ENCODE measurements at places on chromosomes 11 and 22. TPM values are rescaled to one million over a fixed set of nuclear protein-coding genes. Genes with fewer than 3 reads are reported as not detected.

The PTDSS2 gene
- 21.4 TPM for total RNA-seq

- DNase-seq, result no peak
Observed at GRCh38 chr11:122076512-122077120, 39.4 kb downstream of the BLID start.

- no peak for DNase-seq
Observed at GRCh38 chr22:45682064-45682463, 10.4 kb downstream of the ATXN10 start.

GRCh38 chr11:44326615-44327475 lies 16.9 kb upstream of the ALX4 start:
- no peak for DNase-seq

The EHD1 gene
- 107 TPM for total RNA-seq

DNA sequence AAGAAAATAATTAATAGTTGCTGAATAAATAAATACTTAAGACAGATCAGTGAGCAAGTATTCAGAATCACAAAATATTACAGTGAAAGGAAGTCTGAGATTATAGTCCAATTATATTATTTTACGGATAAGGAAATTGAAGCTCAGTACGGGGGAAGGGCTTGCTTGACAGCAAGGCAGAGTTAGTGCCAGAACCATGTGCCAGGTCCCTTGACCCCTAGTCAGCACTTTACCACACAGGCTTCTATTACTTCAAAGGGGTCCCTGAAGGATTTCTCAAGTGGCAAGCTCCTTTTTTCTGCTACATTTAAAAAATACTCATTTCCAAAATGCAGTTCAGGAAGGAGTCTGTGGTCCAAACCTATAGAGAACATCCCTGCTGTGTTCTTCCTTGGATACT lies 85.3 kb downstream of the CLPB start:
- DNase-seq, result no peak

The OR4D10 gene
- not detected for total RNA-seq

- DNase-seq, result peak; percentile 68
Observed at GRCh38 chr11:76835928-76836612, 24.6 kb upstream of the ACER3 start.

The OR4A16 gene
- total RNA-seq, result not detected

- DNase-seq, result no peak
Observed at GRCh38 chr11:2521733-2522630, 77.2 kb downstream of the KCNQ1 start.

DNA sequence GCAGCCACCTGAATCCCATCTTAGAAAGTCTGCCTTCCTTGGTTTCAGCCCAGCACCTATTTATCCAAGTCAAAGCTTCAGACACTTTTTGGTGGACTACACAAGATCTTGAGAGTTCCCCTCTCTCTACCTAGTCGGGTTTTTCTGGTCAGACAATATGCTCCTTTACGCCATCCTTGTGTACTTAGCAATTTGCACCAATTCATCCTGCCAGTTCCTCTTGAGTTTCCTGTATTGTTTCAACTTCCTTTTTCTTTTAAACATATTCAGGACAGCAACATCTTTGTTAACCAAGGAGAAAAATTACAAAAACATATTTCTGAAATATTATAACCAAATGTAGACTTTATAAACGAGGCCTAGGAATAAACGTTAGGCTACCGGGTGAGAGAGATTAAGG lies 368.2 kb upstream of the CADM1 start:
- no peak for DNase-seq

DNA sequence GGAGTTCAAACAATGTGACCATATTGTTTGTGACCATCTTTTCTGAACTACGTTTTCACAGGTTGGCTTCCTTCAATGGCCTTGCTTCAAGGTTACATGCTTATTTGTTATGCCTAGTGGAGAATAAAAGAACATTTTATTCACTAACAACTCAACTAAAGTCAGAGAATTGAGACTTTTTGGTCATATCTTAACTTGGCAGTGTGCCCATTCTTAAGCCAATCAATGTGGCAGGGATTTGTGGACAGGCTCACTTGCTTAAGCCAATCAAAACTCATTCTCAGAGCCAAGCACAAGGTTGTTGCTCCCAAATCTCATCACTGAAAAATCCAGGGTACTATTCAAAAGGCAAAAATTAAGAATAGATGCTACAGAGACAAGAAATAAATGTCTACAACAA lies 455.8 kb upstream of the FAT3 start:
- no peak for DNase-seq

- no peak for DNase-seq
Observed at GRCh38 chr11:29707924-29708323, 308.9 kb downstream of the KCNA4 start.

DNA sequence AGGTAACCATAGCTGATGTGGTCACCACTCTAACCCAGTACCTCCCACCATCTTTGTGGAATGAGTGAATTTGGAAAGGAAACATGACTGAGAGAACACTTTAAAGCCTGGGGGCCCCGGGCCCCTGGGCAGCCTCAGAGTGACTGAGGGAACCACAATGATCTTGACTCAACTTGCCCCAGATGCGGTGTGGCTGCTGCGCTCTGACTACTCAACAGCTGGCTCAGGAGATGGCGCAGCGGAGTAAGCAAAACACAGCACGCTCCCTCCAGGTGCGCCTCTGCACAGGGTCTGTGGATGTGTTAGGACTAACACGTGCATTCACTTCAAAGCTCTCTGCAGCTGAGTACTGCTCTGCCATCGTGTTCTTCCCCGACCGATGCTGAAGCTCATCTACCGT lies 5.9 kb downstream of the RNF215 start:
- DNase-seq, result no peak

DNA sequence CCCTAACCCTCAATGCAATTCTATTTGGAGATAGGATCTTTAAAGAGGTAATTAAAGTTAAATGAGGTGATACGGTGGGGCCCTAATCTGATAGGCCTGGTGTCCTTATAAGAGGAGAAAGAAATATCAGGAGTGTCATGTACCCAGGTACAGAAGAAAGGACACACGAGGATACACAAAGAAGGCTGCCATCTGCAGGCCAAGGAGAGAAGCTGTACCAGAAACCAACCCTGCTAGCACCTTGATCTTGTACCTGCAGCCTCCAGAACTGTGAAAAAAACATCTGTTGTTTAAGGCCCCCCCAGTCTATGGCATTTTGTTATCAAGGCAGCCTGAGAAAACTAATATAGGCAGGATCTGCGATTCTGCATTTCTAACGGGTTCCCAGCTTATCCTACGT lies 44.2 kb downstream of the FBXO7 start:
- no peak for DNase-seq

The APOA5 gene
- total RNA-seq, result not detected

- no peak for DNase-seq
Observed at GRCh38 chr22:45285263-45286058, 712 bp downstream of the UPK3A start.

- peak; percentile 17 for DNase-seq
Observed at GRCh38 chr22:19419464-19420178, 11.9 kb downstream of the HIRA start.

DNA sequence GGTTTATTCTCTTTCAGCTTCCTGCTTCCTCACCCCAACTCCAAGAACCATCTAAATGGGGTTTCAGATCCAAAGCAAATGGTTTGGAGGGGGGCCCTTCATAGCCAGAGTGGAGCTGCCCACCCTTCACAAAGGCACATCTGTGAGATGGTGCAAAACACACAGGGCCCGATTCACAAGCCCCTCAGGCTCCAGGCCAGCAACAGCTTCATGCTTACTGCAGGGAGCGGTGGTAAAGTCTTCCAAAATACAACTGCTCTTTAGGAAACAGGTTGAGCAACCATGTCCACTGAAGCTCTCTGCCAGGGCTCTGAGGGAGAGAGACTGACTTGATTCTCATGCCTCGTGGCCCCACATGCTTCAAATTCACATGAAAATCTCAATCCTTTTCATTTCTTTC lies 213.0 kb upstream of the NARS2 start:
- no peak for DNase-seq

GRCh38 chr11:123561431-123561800 lies 93.0 kb downstream of the SCN3B start:
- no peak for DNase-seq

DNA sequence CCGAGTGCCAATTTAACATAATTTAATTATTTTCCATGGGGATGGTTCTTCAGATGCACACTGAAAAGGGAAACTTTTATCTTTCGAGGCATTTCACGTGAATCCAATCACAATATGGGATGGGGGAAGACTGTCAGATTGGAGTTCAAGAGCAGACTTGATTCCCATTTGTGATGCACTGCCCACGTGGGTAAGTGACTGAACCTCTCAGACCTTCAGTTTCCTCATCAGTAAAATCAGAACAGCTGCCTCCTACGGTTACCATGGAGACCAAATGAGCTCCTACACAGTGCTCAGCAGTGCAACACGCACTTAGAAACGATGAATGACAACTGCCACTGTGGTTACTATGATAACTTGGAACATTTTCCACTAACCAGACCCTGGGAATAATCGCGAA lies 21.7 kb downstream of the KIAA0930 start:
- peak; percentile 37 for DNase-seq

- peak; percentile 94 for DNase-seq
Observed at GRCh38 chr11:1564535-1565172, 7.4 kb downstream of the DUSP8 start.

DNA sequence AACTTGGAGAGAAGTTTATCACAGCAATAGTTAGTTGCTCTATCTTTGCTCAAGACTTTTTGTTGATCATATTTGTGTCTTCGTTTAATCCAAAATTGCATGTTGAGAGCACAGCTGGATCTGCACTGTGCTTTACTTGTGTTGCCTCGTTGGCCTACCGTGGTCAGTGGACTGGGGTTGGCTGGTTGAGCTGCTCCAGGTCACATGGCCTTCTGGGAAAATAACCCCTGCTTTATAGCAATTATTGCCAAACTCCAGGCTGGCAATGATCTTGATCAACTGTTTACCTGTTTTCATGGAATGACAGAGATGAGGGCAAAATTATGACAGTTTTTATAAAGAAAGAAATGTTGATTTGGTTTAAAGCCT lies 5.7 kb upstream of the PLET1 start:
- no peak for DNase-seq

- peak; percentile 35 for DNase-seq
Observed at GRCh38 chr22:45645526-45646414, 25.9 kb upstream of the ATXN10 start.

DNA sequence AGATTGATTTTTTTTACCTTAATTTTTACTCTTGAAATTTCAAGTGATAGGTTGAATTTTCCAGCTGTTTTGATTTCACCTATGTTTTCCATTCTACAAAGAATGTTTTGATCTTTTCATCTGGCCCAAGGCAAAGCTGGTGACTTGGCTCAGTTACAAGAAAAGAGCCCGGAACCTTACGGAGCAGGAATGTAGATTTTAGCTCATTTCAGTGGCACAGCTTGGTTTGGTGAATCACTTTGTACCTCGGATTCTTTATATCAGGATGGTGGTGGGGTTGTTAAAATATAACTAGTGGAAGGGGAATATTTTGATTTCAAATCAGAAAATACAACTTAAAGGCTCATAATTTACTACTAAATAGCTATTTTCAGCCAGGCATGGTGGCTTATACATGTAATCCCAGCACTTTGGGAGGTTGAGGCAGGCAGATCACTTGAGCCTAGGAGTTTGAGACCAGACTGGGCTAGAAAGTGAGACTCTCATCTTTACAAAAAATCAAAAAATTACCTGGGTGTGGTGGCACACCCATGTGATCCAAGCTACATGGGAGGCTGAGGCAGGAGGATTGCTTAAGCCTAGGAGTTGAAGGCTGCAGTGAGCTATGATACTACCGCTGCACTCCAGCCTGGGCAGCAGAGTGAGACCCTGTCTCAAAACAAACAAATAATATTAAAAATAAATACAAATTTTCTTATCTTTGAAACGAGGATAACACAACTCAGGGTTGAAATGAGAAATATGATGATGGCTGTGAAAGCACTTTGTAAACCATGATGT lies 9.4 kb upstream of the GRIK4 start:
- DNase-seq, result no peak

DNA sequence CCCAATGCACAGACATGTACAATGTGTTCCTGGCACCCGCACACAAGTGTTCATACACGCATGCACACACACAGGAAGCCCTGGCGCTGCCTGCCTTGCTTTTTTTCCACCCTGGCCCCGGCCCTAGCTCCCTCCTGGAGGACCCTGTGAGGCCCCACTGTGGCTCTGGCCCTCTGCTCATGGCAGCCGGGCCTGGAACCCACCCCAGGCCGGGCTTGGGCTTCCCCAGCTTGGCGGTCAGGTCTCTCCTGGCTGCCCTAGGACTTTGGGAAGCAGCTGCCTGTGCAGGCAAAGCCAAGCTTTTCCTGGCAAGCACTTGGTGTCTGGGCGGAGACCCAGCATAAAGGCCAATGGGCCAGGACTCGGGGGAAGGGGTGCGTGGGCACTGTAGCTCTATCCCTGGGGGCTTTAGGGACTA lies 30.5 kb downstream of the CD82 start:
- DNase-seq, result no peak

The PDE3B gene
- total RNA-seq, result 1.1 TPM

DNA sequence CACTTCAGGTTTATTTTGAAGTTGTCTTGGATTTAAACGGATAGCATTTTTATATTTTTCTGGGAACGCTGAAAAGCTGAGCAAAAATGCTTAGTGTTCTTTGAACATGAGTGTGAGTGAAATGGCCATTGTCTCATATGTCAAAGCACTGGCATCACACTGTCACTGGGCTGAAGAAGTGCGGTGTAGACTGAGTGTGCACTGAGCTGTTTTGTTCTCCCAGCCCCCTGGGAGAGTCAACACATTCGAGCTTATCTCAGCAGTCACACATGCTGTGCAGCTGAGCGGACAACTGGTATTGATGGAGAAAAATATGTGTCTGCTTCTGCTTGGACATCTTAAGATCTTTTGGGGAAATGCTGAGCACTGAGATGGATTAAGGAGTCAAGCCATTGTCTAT lies 90.8 kb downstream of the TECTA start:
- DNase-seq, result no peak

DNA sequence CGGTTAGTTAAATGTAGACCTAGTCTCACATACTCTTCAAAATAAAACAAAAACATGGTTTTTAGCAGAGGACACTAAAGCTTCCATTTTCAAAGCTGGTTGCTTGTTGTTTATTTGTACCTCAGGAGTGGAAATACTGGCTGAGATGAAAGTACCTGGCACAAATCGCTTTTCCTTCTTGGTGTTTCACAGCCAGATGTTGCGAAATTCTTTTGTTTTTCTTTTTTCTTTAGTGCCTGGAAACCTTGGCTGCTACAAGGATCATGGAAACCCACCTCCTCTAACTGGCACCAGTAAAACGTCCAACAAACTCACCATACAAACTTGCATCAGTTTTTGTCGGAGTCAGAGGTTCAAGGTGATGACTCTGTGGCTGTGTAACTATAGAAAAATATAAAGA lies 48.3 kb downstream of the KREMEN1 start:
- no peak for DNase-seq

- no peak for DNase-seq
Observed at GRCh38 chr11:112467721-112468120, 207.1 kb upstream of the PLET1 start.

DNA sequence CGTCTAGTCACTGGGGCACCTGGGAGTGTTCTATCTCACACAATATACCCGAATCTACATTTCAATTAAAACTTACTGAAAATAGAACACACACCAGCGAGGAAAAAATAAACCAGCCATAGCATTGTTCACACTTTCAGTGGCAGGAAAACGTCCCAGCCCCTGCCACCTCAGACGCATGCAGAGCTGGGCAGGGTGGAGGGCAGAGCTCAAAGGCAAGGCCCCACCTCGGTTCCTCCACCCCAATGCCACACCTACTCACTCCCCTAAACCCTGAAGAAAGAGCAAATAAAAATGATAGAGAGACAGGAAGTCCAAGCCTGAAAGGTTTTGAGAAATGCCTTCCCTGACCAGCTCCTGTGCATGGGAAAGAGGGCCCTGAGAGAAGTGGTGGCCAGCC lies 14.8 kb downstream of the B3GNT6 start:
- no peak for DNase-seq

The JHY gene
- total RNA-seq, result 0.56 TPM

All from IMR-90 (cell line).